ENCODE measurements at places on chromosomes 16 and 17.

DNA sequence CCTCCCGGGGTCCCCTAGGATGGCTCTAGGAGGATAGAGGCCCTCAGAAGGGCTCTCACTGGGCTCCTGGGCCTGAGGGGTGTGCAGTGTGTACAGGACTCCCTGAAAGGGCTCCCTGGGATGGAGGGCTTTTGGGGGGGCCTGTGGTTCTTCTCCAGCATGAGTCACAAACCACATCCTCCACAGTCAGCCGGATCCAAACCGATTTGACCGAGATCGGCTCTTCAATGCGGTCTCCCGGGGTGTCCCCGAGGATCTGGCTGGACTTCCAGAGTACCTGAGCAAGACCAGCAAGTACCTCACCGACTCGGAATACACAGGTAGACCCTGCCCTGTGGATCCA lies 4.5 kb downstream of the TRPV2 start:
- no peak overlapping the region for H3K4me3 ChIP-seq
- no peaks in the 10 kb centered on the region for H3K36me3 ChIP-seq
- no peaks in the 10 kb centered on the region for H3K27me3 ChIP-seq
- DNase-seq: no peak
- no peak overlapping the region for H3K27ac ChIP-seq

GRCh38 chr17:59388069-59388556 lies 56.7 kb downstream of the YPEL2 start:
- no peaks in the 10 kb centered on the region for H3K27me3 ChIP-seq
- no peak for DNase-seq
- no peak overlapping the region for H3K4me3 ChIP-seq
- H3K4me1 ChIP-seq: no peaks in the 10 kb centered on the region

- H3K4me1 ChIP-seq: peaks cover 4% of the 10 kb centered on the region
- no peak overlapping the region for H3K4me3 ChIP-seq
- H3K27me3 ChIP-seq: no peaks in the 10 kb centered on the region
- DNase-seq: no peak
Measured at GRCh38 chr17:4189280-4189679, 46.3 kb downstream of the CYB5D2 start.

- no peak for DNase-seq
- peaks cover 32% of the 10 kb centered on the region for H3K27me3 ChIP-seq
- no peaks in the 10 kb centered on the region for H3K36me3 ChIP-seq
Measured at GRCh38 chr17:81397314-81398175, 2.3 kb downstream of the BAHCC1 start.

GRCh38 chr17:12627781-12628451 lies 37.8 kb upstream of the MYOCD start:
- no peaks in the 10 kb centered on the region for H3K36me3 ChIP-seq
- no peak overlapping the region for H3K27ac ChIP-seq
- no peak for DNase-seq
- H3K4me3 ChIP-seq: no peak overlapping the region

DNA sequence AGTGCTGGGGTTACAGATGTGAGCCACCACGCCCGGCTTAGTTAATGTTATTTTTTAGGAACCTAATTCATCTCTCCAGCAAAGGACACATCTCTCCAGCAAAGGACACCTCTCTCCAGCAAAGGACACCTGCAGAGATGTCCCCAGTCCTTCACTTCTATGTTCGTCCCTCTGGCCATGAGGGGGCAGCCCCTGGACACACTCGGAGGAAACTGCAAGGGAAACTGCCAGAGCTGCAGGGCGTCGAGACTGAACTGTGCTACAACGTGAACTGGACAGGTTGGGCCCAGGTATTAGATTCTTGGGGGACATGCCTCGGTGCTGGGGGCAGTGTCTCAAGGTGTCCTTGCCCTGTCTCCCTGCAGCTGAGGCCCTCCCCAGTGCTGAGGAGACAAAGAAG lies 4.7 kb downstream of the PFAS start:
- H3K27me3 ChIP-seq: no peaks in the 10 kb centered on the region
- no peak overlapping the region for H3K27ac ChIP-seq
- H3K4me1 ChIP-seq: peaks cover 4% of the 10 kb centered on the region
- H3K4me3 ChIP-seq: no peak overlapping the region

DNA sequence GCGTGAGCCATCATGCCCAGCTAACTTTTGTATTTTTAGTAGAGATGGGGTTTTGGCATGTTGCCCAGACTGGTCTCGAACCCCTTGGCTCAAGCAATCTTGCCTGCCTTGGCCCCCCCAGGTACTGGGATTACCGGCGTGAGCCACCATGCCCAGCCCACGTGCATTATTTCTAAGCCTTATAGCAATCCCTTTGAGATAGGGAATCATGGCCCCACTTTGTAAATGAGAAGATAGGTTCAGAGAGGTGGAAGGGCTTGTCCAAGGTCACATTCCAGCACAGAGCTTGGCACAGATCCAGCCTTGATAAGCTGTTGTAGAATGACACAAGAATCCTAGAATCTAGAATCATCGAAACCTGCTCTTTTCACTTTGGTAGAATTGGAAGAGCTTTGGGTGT lies 4.2 kb upstream of the PYCARD start:
- DNase-seq: no peak
- H3K36me3 ChIP-seq: no peaks in the 10 kb centered on the region
- 0 out of 2 replicates have a peak, but pooled peaks cover under 1% of the 10 kb centered on the region for H3K4me1 ChIP-seq
- no peak overlapping the region for H3K4me3 ChIP-seq

- H3K27me3 ChIP-seq: no peaks in the 10 kb centered on the region
- no peak overlapping the region for H3K4me3 ChIP-seq
- no peak overlapping the region for H3K27ac ChIP-seq
- H3K36me3 ChIP-seq: no peaks in the 10 kb centered on the region
- H3K4me1 ChIP-seq: no peaks in the 10 kb centered on the region
Measured at GRCh38 chr17:21817791-21818364, 125.6 kb downstream of the KCNJ18 start.

DNA sequence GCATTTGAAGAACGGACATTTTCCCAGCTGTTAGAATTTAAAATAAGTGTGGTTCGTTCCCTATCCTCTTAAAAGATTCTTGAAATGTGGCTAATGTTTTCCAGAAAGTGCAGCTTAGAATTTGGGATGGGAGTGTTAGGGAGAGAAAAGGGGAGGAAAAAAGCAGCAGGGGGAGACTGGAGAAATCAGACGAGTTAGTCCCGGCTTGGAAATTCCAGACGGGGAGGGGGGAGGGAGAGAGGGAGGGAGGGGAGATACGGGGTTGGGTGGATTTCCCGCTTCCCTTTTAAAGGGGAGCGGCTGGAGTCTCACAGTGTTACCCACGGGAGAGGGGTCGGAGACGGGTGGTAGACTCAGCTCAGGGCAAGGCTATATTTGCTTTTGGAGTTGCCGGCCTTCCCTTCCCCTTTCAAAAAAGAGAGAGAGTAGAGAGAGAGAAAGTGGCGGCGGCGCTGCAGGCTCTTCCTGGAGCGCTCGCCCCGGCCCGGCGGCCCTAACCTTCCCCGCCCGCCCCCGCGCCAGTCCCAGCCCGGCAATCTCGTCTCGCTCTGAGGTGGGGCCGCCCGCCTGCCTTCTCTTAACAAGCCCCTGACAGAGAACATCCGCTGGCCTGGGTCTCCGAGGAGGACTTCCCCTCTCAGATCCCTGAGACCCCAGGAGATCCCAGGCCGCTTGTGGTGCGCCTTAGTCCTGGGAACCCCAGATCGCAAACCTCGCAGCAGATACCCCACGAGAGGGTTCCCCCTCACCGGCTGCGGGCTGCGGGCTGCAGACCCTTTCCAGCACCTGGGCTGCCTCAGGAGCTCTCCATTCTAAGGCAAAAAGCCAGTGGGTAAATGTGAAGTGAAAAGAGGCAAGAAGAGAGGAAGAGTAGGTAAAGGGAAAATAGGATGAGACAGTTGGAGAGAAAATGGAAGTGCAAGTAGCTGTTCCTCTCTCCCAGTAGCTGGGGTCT lies 6.6 kb downstream of the IGF2BP1 start:
- peaks cover 2% of the 10 kb centered on the region for H3K4me1 ChIP-seq
- H3K27me3 ChIP-seq: no peaks in the 10 kb centered on the region
- no peak for DNase-seq
- peaks cover 3% of the 10 kb centered on the region for H3K36me3 ChIP-seq

GRCh38 chr17:79570653-79571052 lies 40.2 kb downstream of the RBFOX3 start:
- DNase-seq: no peak
- no peaks in the 10 kb centered on the region for H3K36me3 ChIP-seq
- H3K27ac ChIP-seq: no peak overlapping the region

GRCh38 chr17:69246726-69247375 lies 18.2 kb upstream of the ABCA10 start:
- no peak overlapping the region for H3K27ac ChIP-seq
- no peaks in the 10 kb centered on the region for H3K27me3 ChIP-seq
- DNase-seq: peak; percentile 4
- no peak overlapping the region for H3K4me3 ChIP-seq
- H3K4me1 ChIP-seq: no peaks in the 10 kb centered on the region

DNA sequence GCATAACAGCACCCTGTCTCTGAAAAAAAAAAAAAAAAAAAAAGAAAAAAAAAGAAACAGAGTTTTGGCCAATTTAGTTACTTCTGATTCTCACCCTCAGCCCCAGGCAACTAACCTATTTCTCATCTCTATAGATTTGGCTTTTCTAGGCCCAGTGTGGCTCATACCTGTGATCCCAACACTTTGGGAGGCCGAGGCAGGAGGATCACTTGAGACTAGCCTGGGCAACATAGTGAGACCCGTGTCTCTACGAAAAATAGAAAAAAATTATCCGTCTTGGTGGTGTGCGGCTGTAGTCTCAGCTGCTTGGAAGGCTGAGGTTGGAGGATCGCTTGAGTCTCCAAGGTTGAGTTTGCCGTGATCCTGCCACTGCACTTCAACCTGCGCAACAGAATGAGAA lies 8.7 kb downstream of the RPS6KB1 start:
- no peak for DNase-seq
- no peak overlapping the region for H3K4me3 ChIP-seq
- no peaks in the 10 kb centered on the region for H3K27me3 ChIP-seq
- H3K4me1 ChIP-seq: no peaks in the 10 kb centered on the region
- no peak overlapping the region for H3K27ac ChIP-seq

GRCh38 chr16:53695070-53695469 lies 8.6 kb downstream of the RPGRIP1L start:
- no peaks in the 10 kb centered on the region for H3K36me3 ChIP-seq
- H3K27ac ChIP-seq: no peak overlapping the region

DNA sequence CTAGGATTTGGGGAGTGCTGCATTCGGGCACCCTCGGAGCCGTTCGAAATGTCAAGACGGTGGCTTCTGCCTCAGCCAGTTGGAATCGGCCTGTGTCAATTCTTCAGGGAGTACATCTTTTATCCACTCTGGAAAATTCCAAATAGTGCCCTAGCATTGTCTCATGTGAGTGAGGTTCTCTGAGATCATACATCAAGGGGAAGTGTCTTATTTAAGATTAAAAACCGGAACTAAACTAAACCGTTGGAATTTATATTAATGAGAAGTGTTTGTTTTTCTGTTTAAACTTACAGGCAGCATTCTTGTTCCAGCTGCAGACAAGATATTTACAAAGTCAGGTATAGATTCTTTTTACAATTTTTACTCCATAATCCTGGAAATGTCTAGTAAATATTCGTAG lies 56.8 kb downstream of the SLC47A1 start:
- H3K27me3 ChIP-seq: no peaks in the 10 kb centered on the region
- H3K36me3 ChIP-seq: no peaks in the 10 kb centered on the region
- H3K27ac ChIP-seq: no peak overlapping the region
- no peak overlapping the region for H3K4me3 ChIP-seq

GRCh38 chr16:46618516-46618915 lies 2.7 kb downstream of the SHCBP1 start:
- H3K27me3 ChIP-seq: no peaks in the 10 kb centered on the region
- no peak for DNase-seq
- no peak overlapping the region for H3K27ac ChIP-seq
- peaks cover 5% of the 10 kb centered on the region for H3K36me3 ChIP-seq
- H3K4me1 ChIP-seq: no peaks in the 10 kb centered on the region

GRCh38 chr16:46763147-46763546 lies 15.0 kb upstream of the MYLK3 start:
- H3K27ac ChIP-seq: no peak overlapping the region
- no peak overlapping the region for H3K4me3 ChIP-seq
- no peaks in the 10 kb centered on the region for H3K4me1 ChIP-seq
- H3K27me3 ChIP-seq: no peaks in the 10 kb centered on the region
- H3K36me3 ChIP-seq: no peaks in the 10 kb centered on the region

DNA sequence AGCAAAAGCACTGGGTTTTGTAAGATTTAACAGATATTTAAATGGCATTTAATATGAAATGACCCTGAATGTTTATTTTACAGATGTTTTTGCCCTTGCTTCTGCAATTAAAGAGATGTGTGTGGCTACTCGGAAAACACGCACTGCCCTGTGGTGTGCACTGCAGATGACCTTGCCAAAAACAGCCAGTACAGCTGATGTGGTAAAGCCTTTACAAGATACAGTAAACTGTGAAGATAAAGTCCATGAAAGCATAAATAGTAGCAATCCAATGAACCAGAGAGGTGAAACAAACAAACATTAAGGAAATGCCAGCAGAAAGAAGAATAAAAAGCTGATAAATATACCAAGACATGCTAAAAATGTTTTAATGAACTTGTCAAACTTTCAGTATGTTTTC lies 15.7 kb downstream of the CCDC43 start:
- no peak for DNase-seq
- no peaks in the 10 kb centered on the region for H3K4me1 ChIP-seq
- H3K4me3 ChIP-seq: no peak overlapping the region
- no peaks in the 10 kb centered on the region for H3K36me3 ChIP-seq
- H3K27ac ChIP-seq: no peak overlapping the region
- H3K27me3 ChIP-seq: no peaks in the 10 kb centered on the region
